Type B pancreatic cell (in vitro differentiated cells): ENCODE measurements at places on chromosomes 1 and 21. TPM values are rescaled to one million over a fixed set of nuclear protein-coding genes. Genes with fewer than 3 reads are reported as not detected.

DNA sequence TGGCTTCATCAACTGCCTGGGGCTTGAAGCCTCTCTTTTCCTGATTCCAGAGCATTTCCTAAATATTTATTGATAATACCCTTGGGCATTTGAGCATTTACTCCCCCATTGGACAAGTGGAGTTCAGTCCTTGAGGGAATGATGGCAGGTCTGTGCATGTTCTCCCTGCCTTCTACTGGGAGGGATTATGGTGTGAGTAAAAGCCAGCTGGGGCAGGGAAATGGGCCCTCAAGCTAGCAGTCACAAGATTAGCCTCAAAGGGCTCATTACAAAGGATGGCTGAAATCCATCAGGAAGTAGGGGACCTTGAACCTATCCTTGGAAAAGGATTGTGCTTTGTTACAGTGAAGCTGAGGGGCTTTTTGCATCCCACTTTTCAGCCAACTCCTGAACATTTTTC, 24.2 kb upstream of the OSBPL9 start:
- no peak overlapping the region for H3K4me3 ChIP-seq
- H3K27me3 ChIP-seq = peaks cover 6% of the 10 kb centered on the region
- DNase-seq = no peak
- H3K36me3 ChIP-seq = no peaks in the 10 kb centered on the region
- H3K27ac ChIP-seq = no peak overlapping the region

DNA sequence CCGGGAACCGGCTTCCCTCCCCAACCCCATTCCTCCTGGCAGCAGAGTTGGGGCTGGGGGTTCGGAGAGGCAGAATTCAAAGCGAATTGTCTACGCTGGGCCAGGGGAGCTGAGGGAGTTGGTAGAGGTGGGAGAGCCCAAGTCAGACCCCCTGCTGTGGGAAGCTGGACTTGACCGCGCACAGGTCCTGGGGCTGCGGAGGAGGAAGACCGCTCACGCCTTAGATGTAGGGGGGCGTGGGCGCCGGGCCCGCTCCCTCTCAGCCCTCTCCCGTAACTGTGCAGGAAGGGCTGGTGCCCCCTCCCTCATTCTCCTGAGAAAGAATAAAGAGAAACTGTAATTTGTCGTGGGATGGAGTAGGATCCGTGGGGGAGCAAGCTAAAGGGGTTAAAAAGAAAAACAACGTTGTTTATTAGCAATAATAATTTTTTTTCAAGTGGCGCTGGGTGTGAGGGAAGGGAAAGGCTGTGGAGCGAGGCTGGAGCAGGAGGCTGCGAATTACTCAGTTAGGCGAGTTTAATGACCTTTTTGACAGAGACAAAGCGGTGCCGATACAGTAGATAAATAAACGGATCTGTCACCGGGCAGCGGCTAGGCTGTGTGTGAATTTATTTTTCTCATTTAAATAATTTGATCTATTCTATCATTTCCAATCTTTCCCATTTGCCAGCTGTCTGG, 838 bp upstream of the GRIK3 start:
- peaks cover 82% of the 10 kb centered on the region for H3K27me3 ChIP-seq
- H3K27ac ChIP-seq = no peak overlapping the region
- no peaks in the 10 kb centered on the region for H3K36me3 ChIP-seq

- no peak for DNase-seq
- no peak overlapping the region for H3K4me3 ChIP-seq
- peaks cover 26% of the 10 kb centered on the region for H3K4me1 ChIP-seq
- no peak overlapping the region for H3K27ac ChIP-seq
These were observed 3.4 kb upstream of the KCNN3 start for GRCh38 chr1:154873321-154873950.

- H3K4me1 ChIP-seq = peaks cover 4% of the 10 kb centered on the region
- no peak overlapping the region for H3K4me3 ChIP-seq
These were observed 107.4 kb upstream of the KIAA1614 start for GRCh38 chr1:180805316-180805715.

- no peak for DNase-seq
- H3K4me3 ChIP-seq = no peak overlapping the region
- no peak overlapping the region for H3K27ac ChIP-seq
These were observed 109.3 kb downstream of the KAZN start for GRCh38 chr1:14707531-14708445.

- H3K4me1 ChIP-seq = no peaks in the 10 kb centered on the region
- no peak overlapping the region for H3K27ac ChIP-seq
- DNase-seq = no peak
- peaks cover 9% of the 10 kb centered on the region for H3K27me3 ChIP-seq
- no peaks in the 10 kb centered on the region for H3K36me3 ChIP-seq
These were observed 308.9 kb downstream of the CEP170 start for GRCh38 chr1:242946206-242946605.

GRCh38 chr1:62800825-62801306, 16.9 kb downstream of the ATG4C start:
- H3K27me3 ChIP-seq = no peaks in the 10 kb centered on the region
- no peak for DNase-seq
- H3K36me3 ChIP-seq = peaks cover 12% of the 10 kb centered on the region
- no peak overlapping the region for H3K4me3 ChIP-seq
- no peaks in the 10 kb centered on the region for H3K4me1 ChIP-seq

DNA sequence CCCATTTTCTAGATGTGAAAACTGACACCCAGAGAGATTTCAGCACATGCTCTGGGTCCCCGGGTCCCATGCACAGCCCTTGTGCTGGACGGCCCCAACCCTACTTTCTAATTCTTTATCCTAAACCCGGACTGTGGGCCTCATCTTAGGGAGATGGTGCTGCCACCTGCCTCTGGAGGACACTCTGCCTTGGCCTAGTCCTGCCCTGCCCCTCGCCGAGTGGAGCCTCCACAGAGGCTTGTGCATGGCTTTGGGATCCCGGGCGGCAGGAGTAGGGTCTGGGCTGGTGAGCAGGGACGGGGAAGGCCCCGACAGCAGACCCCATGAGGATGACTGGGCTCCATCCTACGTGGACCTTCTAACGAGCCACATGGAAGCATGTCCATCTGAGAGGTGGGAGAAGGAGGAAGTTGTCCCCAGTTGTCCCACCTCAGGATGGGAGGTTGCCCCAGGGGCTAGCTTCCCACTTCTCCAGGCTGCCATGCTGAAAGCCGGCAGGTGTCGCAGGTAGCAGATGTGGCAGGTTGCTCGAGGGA, 12.4 kb downstream of the MX2 start:
- peaks cover 17% of the 10 kb centered on the region for H3K27me3 ChIP-seq
- no peak for DNase-seq
- no peak overlapping the region for H3K27ac ChIP-seq
- no peaks in the 10 kb centered on the region for H3K4me1 ChIP-seq
- H3K4me3 ChIP-seq = no peak overlapping the region

- H3K27me3 ChIP-seq = peaks cover 15% of the 10 kb centered on the region
- H3K27ac ChIP-seq = no peak overlapping the region
- H3K4me1 ChIP-seq = peaks cover 18% of the 10 kb centered on the region
- H3K4me3 ChIP-seq = no peak overlapping the region
- H3K36me3 ChIP-seq = no peaks in the 10 kb centered on the region
- no peak for DNase-seq
These were observed 425.8 kb upstream of the CAMK1G start for GRCh38 chr1:209157546-209158249.

GRCh38 chr1:14600405-14601112, 2.1 kb downstream of the KAZN start:
- peak overlapping the region; percentile 91 for H3K4me3 ChIP-seq
- H3K27me3 ChIP-seq = peaks cover 32% of the 10 kb centered on the region
- peaks cover 4% of the 10 kb centered on the region for H3K36me3 ChIP-seq
- H3K27ac ChIP-seq = peak overlapping the region; percentile 51
- H3K4me1 ChIP-seq = peaks cover 54% of the 10 kb centered on the region

DNA sequence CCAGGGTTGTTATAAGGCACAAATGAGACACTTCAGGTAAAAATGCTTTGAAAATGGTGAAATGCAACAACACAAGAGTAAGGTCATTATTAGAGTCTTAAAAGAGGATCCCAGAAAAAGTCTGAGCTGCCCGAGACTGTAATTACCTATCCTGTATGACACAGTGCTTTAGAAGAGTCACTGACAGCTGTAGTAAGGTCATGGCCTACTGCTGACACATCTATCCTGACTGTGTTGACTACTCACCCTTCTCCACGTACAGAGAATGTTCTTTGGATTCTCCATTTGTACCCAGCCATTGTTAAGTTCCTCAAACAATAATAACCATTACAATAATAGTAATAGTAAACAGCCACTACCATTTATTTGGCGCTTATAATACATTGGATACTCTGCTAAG, 104.4 kb downstream of the CACHD1 start:
- H3K4me3 ChIP-seq = no peak overlapping the region
- H3K27me3 ChIP-seq = no peaks in the 10 kb centered on the region
- no peak overlapping the region for H3K27ac ChIP-seq

GRCh38 chr1:176177764-176178163, 29.3 kb downstream of the COP1 start:
- no peaks in the 10 kb centered on the region for H3K27me3 ChIP-seq
- H3K36me3 ChIP-seq = peaks cover 13% of the 10 kb centered on the region

GRCh38 chr1:247456914-247457639, 827 bp downstream of the OR2B11 start:
- H3K27me3 ChIP-seq = peaks cover 25% of the 10 kb centered on the region
- H3K36me3 ChIP-seq = no peaks in the 10 kb centered on the region

- peaks cover 66% of the 10 kb centered on the region for H3K4me1 ChIP-seq
- H3K4me3 ChIP-seq = no peak overlapping the region
- DNase-seq = no peak
- peaks cover 10% of the 10 kb centered on the region for H3K36me3 ChIP-seq
- H3K27ac ChIP-seq = no peak overlapping the region
These were observed 8.9 kb downstream of the MAPKAPK2 start for GRCh38 chr1:206693592-206693991.

- no peaks in the 10 kb centered on the region for H3K27me3 ChIP-seq
- no peak overlapping the region for H3K4me3 ChIP-seq
- H3K4me1 ChIP-seq = peaks cover 18% of the 10 kb centered on the region
- no peak for DNase-seq
These were observed 9.4 kb upstream of the THEMIS2 start for GRCh38 chr1:27862671-27863537.

PFKFB2 gene
- 18.7 and 31.4 TPM in 2 replicates for total RNA-seq

MFN2 gene
- 71.4 and 72.3 TPM in 2 replicates for total RNA-seq

CA6 gene
- total RNA-seq = 0.24 TPM in 1 of 2 replicates, not detected in the other

CHRNB2 gene
- total RNA-seq = 4.2 and 4.6 TPM in 2 replicates

DNAI4 gene
- 7.6 and 20.1 TPM in 2 replicates for total RNA-seq

CHD5 gene
- total RNA-seq = 0.70 and 3.0 TPM in 2 replicates

SMCP gene
- not detected in 2 replicates for total RNA-seq

CD48 gene
- total RNA-seq = 0.57 TPM in 1 of 2 replicates, not detected in the other

SPRR2A gene
- total RNA-seq = 0.75 and 2.3 TPM in 2 replicates

NT5C1A gene
- 0.43 TPM in 1 of 2 replicates, not detected in the other for total RNA-seq

SMIM12 gene
- 39.0 and 45.6 TPM in 2 replicates for total RNA-seq

CD55 gene
- total RNA-seq = 60.0 and 292 TPM in 2 replicates

FMO4 gene
- total RNA-seq = 1.6 and 2.5 TPM in 2 replicates

HFM1 gene
- 1.5 and 7.1 TPM in 2 replicates for total RNA-seq
